Stromal cell of bone marrow (primary cell): ENCODE measurements at places on chromosomes 2 and 18.

- DNase-seq = no peak
Measured at GRCh38 chr2:64938607-64939285, 50.5 kb upstream of the SLC1A4 start.

DNA sequence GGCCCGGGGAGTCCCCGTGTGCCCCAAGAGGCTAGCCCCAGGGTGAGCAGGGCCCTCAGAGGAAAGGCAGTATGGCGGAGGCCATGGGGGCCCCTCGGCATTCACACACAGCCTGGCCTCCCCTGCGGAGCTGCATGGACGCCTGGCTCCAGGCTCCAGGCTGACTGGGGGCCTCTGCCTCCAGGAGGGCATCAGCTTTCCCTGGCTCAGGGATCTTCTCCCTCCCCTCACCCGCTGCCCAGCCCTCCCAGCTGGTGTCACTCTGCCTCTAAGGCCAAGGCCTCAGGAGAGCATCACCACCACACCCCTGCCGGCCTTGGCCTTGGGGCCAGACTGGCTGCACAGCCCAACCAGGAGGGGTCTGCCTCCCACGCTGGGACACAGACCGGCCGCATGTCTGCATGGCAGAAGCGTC, 16.9 kb upstream of the FAHD2A start:
- no peak for DNase-seq

DNA sequence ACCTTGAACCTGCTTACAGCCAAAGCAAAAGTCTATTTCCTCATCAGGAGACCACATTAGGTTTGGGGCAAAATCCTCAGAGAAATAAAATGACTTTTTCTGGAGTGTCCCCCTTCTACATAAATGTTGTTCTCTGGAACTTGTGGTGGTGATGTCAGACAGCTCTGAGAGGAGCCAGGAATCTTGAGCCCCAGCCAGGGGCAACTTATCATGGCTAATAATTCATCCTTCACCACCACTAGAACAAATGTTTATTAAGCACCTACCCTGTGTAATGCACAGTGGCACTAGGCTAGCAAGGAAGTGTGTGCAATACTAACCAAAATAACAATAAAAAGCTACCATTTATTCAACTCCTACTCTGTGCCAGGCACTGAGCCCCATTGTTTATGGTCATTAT, 9.0 kb upstream of the BMP10 start:
- DNase-seq = no peak

DNA sequence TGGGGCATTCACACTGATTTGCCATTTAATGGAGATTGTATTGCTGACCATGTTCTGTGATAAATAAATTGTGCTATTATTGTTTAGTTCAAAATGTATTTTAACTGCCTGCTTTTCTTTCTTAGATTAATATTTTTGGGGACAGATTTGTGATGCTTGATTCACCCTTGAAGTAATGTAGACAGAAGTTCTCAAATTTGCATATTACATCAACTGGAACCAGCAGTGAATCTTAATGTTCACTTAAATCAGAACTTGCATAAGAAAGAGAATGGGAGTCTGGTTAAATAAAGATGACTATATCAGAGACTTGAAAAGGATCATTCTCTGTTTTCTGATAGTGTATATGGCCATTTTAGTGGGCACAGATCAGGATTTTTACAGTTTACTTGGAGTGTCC, 1.8 kb downstream of the DNAJC10 start:
- DNase-seq = no peak

DNA sequence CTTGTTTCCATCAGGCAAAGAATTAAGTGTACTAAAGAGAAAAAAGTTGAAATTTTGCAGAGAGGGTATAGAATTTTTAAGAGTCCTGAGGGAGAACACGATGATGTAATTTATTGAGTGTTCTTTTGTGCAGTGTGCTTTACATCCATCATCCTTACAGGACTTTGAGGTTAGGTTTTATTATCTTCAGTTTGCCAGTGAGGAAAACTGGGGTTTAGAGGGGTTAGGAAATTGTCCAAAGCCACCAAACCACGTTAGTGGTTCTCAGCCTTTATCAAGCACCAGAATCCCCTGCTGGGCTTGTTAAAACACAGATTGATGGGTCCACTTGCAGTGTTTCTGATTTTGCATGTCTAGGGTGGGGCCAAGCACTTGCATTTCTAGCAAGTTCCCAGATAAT, 277.5 kb downstream of the KCNS3 start:
- no peak for DNase-seq

GRCh38 chr2:229348128-229348527, 77.0 kb upstream of the PID1 start:
- no peak for DNase-seq
